ENCODE measurements at places on chromosomes 6 and 20.

DNA sequence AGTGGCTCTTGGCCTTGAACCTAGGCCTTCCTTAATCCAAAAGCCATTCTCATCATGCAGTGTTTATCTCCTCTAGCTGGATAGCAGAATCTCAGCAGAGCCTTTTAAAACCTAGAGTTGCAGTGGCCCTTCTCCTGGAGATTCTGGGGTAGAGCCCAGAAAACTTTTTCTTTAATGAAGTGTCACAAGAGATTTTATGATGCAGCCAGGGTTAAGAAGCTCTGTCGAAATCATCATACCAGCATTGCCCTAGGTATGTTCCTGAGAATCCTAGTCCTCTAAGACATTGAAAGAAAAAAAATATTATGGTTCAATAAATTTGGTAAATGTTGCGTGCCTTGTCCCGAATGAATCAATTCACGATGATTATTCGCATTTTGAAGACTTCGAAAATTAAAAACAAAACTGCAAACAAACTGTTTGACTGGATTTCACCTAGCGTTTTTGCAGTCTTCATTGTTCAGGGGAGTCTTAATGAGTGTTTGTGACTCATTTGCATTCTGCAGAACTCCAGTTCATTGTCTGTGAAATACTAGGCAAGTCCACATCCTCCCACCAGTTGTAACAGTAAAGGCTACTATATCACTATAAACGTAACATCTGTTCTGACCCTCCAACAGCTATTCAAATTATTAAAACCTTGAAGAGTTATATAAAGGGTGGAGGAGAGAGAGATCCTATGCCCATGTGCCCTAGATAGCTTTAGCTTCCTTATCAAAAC, 198.6 kb downstream of the UST start:
- DNase-seq = no peak

DNA sequence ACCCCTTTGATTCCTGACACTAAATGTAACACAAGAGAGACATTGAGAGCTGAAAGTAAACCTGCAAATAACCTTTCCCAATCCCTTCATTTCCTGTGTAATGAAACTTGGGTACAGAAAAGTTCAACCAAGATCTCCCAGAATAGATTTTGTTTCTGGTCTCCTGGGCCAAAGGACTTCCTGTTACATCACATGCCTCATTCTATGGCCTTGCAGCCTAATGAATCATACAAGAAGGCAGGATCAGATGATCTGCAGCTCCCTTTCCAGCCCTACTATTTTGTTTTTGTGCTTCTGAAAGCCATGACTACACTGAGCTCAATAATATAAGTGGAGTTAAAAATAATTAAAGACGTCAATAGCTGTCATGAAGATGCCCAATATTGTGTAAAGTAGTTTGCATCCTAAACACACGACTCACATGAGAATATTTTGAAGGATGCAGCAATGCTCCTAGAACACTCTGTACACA, 73.4 kb upstream of the NOX3 start:
- peak; percentile 4 for DNase-seq

DNA sequence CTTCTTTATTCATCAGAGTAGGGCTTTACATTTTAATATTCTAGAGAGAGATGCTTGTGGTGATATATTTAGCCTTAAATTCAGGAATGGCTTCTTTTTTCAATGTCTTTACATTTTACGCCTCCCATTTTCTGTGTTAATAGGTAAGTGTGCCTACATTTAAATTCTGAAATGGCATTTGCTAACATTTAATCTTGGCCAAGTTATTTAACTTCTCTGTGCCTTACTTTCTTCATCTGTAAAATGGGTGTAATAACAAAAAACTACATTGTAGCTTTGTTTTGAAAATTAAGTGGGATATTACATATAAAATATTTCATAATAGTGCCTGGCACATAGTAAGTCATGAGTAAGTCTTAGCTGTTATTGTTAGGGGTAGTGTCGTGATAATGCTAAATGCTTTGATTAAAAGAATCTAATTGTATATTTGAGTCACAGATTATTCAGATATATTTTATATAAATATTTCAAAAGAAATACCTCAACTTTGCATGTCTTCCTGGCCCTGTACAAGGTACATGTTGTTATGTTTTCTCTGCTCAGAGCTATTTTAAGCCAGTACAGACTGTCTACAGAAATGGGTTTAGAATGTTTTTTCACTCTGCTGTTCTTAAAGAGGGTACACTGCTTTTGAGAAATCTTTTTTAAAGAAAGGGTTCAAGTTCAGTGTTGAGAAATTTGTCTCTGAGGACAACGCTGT, 18.8 kb downstream of the CARMIL1 start:
- DNase-seq = no peak

- DNase-seq = peak; percentile 21
Observed at GRCh38 chr20:56409521-56409920, 2.5 kb upstream of the CASS4 start.

- DNase-seq = no peak
Observed at GRCh38 chr6:56214041-56214702, 33.2 kb downstream of the COL21A1 start.

- no peak for DNase-seq
Observed at GRCh38 chr20:19557291-19557690, 200.8 kb upstream of the RIN2 start.

DNA sequence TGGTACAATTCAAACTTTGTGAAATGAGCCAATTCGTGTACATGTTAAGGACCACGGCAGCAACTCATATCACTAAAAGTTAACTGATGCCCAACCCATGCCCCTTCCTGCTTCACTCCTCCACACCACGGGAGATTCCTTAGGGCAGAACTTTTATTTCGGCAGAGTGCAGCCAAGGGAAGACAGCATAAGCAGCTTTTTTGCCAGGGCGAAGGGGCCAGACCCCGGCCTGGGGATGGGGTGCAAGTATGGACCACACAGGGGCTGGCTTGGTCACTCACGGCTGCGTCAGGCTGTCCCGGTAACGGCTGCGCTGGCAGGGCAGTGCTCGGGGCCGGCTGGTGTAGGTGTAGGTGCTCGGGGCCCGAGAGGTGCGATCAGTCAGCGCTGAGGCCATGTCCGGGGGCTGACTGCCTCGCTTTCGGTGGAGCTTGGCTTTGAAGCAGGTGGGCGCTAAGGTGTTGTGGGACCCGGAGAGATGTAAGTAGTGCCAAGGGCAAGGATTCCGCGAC, 792 bp downstream of the RSPH3 start:
- DNase-seq = no peak

DNA sequence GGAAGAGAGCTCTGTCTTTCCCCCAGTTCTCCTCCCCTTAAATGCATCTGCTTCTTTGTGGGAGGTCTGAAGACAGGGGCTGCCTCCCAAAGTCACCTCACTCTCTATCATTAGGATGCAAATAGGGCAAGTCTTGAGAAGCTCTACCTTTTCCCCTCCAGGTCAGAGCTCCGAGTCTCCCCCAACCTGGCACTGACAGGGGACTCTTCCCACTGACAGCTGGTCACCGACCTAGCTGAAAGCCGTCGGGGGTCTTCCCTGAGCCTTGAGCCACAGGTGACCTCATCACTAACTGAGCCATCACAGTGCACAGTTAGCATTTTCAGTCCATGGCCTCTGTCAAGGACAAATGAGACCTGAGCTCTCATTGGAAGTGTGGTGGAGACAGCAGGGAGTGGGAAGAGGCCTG, 386.7 kb downstream of the HACE1 start:
- DNase-seq = no peak

DNA sequence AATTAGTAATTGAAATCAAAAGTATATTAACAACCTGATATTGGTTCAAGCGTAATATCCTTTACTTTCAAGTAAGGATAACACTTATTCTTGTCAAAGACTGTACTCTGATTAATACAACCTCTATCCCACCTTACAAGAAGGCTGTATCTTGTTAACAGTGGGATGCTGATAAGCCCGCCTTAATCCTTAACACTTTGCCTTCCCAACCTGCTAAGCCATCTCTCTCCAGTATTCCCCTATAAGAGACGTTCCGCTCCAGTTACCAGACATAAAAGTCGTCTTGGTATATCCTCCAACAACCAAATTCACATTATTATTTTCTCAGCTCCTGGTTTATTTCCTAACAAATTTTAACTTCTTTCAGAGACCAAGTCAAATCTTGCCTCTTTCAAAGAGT, 2.0 kb downstream of the BTBD9 start:
- DNase-seq = no peak

DNA sequence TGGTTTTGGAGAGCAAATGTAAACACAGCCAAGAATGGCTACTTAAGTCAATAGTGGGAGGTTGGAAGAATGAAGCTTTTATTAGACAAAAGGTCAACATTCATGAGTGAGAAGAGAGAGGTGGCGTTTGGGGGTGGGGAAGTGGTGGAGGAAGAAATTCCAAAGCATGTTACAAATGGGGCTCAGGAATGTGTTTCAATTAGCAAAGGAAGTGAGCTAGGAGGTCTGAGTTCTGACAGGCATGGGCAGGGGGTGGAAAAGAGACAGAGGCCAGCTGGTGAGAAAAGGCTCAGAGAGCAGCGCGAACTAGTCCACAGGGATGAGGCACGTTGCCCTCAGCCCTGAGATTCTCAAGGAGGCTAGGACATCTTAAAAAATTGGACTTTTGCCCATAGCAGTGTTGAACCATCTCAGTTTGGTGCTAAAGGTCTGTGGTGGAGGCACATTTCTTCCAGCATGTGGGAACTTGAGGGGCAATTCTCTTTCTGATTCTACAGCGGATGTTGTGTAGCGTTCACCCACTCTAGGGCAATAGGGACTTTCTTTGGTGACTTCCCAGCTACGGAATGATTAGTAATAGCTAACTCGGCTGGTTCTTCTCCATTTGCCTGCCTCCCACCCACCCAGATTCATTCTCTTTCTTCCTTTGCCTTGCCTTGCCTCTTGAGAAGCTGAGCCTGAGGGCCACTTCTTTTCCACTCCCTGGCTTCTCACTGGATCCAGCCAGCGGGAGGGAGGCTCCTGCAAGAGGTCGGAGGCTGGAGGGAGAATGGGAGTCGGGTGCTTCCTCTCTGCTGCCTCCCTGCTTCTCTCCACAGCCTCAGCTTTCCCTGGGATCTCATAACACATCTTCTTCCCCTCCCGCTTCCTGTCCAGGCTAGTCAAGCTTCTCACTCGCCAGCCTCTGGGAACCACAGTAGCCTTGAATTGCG, 45.1 kb upstream of the NEDD9 start:
- DNase-seq = no peak

- no peak for DNase-seq
Observed at GRCh38 chr6:49463612-49463967, 420 bp downstream of the CENPQ start.

DNA sequence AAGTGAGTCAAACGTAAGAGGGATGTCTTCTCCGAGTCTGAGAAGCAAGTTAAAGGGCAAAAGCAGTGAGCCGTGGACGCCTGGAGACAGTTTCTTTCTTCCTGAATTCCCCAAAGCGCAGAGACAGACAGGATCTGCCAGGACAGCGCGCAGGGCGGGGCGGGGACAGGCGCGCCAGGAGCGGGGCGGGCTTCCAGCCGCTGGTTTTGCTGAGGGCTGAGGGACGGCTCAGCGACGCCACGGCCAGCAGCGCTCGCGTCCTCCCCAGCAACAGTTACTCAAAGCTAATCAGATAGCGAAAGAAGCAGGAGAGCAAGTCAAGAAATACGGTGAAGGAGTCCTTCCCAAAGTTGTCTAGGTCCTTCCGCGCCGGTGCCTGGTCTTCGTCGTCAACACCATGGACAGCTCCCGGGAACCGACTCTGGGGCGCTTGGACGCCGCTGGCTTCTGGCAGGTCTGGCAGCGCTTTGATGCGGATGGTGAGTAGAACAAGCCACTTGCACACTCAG, at the start of gene SCGN:
TSS of gene SCGN (plus strand) at position 209 of the 509 bp plus-strand sequence. CDS start at position 398, 189 bp downstream.
- peak; percentile 34 for DNase-seq

GRCh38 chr6:150924808-150925589, 59.5 kb downstream of the MTHFD1L start:
- DNase-seq = no peak

DNA sequence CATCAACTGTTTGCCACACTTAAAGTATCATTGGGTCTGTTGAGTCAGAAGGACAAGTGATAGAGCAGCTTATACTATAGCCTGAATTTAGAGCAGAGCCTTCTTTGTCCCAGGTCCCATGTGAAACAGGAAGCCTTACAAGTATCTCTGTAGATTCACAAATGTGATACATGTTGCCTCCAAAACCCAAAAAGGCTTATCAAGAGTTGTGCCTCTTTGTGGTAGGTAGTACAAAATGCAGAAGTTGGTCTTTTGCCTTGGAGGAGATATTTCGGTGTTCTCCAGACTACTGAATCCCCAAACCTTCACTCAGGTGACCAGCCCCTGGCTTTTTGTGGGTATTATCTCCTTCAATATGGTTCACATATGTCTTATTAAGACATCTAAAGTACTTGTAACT, 172.8 kb upstream of the PROKR2 start:
- no peak for DNase-seq

DNA sequence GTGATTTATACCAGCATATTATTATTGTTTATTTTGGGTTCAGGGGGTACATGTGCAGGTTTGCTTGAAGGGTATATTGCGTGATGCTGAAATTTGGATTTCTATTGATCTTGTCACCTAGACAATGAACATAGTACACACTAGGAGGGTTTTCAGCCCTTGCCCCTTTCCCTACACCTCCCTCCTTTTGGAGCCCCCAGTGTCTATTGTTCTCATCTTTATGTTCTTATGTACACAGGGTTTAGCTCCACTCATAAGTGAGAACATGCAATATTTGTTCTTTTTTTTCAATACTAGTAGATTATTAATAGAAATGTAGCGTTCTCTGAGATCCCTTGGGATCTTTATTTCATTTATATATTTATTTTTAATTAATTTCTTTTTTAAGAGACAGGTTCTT, 79.2 kb upstream of the MRAP2 start:
- DNase-seq = no peak

GRCh38 chr6:47152666-47153403, 110.7 kb upstream of the ADGRF1 start:
- DNase-seq = no peak

DNA sequence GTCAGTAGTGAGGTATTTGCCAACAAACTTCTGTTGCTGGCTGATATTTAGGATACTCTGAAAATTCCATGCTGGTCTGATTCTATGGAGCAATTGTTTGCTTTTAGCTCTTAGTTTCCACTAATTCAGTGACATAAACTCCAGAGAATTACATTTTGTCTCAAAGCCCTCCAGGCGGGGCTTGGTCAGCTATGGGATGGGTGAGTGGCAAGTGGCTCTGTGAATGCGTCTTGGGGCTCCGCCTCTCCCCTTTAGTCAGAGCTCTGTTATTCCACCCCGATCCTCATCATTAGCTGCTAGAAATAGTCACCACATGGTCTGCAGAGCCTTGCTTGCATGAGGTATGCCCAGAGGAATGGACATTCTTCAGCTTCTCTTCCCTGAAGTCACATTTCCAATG, 540.6 kb downstream of the QKI start:
- DNase-seq = no peak
